ENCODE measurements at places on chromosomes 1 and 21. TPM values are rescaled to one million over a fixed set of nuclear protein-coding genes. Genes with fewer than 3 reads are reported as not detected.

Gene ADORA1
- polyA plus RNA-seq = 28.8 TPM

DNA sequence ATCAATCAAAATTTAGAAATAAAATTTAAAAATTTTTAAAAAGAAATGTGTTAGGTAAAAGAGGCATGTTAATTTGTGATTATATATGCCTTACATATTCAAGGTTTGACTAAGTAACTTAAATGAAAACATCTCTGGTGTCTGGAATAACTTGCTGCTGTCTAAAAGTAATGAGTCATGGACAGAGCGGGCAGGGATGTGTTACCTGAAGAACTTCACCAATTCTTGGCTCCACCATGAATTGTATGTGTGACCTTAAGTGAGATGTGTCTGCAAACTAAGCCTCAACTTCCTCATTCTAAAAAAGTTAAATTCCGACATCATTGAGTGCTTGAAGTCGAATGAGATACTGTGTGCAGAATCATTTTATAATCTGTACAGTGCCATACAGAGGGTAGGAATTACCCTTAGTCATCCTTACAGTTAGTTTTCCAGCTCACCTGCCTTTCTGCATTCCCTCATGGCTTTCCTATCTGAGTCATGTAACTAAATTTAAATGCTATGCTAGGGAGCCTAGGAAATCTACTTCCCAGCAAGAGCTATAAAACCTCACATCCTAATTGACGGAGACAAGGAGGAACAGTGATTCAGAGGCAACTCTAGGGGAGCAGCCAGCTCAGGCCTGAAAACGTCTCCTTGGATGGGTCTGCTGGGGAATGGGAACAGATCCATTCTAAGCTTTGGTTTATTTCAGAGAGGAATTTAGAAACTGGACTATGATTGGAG lies 100.7 kb upstream of the TSPAN2 start:
- DNase-seq = no peak

DNA sequence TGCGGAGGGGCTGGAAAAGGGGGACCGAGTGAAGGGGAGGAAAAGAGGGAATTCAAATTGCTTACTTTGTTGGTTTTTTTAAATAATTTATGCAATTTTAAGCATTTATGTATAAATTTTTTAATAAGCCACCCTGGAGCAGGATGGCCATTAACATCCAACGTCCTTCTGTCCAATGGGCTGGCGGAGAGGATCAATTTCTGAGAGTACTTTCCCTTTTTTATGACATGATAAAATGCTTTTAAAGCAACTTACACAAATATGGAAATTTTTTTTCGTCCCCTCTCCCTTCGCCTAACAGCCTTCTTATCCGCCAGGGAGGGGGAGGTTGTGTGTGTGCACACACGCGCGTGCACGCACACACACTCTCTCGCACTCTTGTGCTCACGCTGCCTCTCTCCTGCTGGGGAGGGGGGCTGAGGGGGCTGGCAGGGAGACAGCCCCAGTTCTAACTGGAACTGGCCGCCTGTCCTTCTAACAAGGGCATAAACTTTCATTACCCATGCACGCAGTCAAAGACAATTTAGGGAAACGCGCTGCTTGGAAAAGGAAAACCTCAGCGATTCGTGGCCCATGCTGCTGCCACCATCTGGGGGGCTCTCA lies 123.2 kb downstream of the CASZ1 start:
- DNase-seq = no peak

Gene AQP10
- polyA plus RNA-seq = not detected

GRCh38 chr1:173161510-173162221 lies 45.5 kb downstream of the TNFSF4 start:
- no peak for DNase-seq

GRCh38 chr1:219159946-219160645 lies 13.6 kb upstream of the LYPLAL1 start:
- no peak for DNase-seq

Measured in spinal cord (tissue), 10 donors.